Natural killer cell (primary cell): ENCODE measurements at places on chromosomes 2 and 18. TPM values are rescaled to one million over a fixed set of nuclear protein-coding genes. Genes with fewer than 3 reads are reported as not detected.

The UGT1A5 gene
- total RNA-seq, result not detected

The ZDBF2 gene
- total RNA-seq, result 2.1 TPM

The GREB1 gene
- 0.85 TPM for total RNA-seq

The POTEJ gene
- total RNA-seq, result not detected

The CD207 gene
- total RNA-seq, result not detected

The GAREM1 gene
- not detected for total RNA-seq

The STAT4 gene
- 264 TPM for total RNA-seq

The DPP10 gene
- not detected for total RNA-seq

The PSMD1 gene
- total RNA-seq, result 54.9 TPM

The PSD4 gene
- 347 TPM for total RNA-seq

The BMPR2 gene
- 25.5 TPM for total RNA-seq

- peak; percentile 73 for DNase-seq
Observed at GRCh38 chr2:15577071-15577735, 14.5 kb upstream of the DDX1 start.

- DNase-seq, result no peak
Observed at GRCh38 chr2:185316383-185316782, 422.2 kb upstream of the FSIP2 start.

- DNase-seq, result no peak
Observed at GRCh38 chr18:54284535-54284934, 15.2 kb downstream of the POLI start.

GRCh38 chr2:38233231-38233983 lies 143.7 kb downstream of the ATL2 start:
- DNase-seq, result no peak

- no peak for DNase-seq
Observed at GRCh38 chr2:219419331-219420197, 1.4 kb downstream of the DES start.

DNA sequence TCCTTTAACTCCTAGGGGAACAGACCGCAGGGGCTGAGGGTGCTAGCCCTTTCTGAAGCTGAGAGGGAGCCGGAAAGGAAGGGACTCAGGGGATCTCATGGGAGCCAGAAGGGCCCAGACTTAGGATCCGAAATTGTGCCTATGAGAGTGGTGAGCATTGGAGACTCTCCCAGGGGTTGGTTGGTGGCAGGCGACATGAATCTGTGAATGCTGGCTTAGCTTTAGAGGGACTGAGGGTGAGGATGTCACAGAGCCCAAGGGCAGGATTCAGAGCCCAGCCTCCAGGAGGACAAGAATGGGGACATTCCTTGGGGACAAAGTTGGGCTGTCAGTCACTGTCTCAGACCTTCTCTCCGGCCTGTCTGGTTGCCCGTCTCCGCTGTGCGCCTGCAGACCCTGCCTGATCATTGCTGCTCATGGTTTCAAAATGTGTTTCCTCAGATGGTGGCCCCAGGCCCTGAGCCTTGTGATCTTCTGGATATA lies 17.5 kb downstream of the GNLY start:
- no peak for DNase-seq

GRCh38 chr2:190714958-190715357 lies 66.1 kb downstream of the NAB1 start:
- no peak for DNase-seq

DNA sequence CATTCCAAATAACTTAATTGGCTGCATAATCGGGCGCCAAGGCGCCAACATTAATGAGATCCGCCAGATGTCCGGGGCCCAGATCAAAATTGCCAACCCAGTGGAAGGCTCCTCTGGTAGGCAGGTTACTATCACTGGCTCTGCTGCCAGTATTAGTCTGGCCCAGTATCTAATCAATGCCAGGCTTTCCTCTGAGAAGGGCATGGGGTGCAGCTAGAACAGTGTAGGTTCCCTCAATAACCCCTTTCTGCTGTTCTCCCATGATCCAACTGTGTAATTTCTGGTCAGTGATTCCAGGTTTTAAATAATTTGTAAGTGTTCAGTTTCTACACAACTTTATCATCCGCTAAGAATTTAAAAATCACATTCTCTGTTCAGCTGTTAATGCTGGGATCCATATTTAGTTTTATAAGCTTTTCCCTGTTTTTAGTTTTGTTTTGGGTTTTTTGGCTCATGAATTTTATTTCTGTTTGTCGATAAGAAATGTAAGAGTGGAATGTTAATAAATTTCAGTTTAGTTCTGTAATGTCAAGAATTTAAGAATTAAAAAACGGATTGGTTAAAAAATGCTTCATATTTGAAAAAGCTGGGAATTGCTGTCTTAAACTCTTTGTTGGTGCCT lies 1.4 kb downstream of the PCBP1 start:
- no peak for DNase-seq

DNA sequence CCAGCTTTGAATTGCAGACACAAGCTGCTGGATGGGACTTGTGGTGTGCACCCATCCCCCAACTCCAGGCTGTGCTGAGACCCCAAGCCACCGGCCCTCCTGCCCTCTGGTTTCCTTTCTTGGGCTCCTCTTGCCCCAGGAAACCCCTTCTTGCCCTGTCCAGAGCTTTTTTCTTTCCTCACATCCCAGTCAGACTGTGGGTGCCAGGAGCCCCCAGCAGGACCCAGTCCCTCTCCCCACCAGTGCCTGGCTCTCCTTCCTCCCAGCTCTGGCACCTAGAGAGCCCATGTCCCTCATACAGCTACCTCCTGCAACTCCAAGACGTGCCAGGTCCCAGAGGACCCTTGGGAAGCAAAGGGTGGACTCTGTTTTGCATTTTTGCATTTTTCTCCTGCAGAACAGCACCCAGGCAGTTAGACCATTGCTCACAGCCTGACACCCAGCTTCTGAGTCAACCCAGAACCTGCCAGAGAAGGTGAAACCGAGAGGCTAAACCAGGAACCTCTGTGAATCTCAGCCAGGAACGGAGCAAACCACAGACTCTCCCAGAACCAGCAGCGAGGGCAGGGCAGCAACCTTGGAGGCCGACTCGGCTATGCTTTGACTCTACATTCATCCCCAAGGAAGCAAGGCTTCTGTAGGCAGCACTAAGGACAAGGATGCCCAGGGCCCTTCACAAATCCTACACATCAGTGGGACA lies 221.1 kb downstream of the ANAPC1 start:
- DNase-seq, result no peak

DNA sequence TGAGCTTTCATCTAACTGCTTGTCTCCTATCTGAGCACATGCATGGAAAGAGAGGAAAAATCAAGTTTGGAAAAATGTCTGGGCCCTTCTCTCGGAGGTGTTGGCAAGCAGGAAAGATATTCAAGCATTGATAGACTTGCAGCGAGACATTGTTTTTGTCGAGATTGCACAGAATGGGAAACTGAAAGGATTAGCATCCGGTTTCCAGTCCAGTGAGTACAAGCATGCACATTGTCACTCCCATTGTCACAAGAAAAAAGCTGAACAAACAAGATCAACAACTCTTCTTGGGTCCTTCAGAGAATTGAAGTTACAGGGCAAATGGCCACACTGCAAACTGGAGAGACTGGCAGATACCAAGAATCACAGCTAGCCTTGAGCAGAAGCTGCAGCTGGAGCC lies 19.6 kb upstream of the MC5R start:
- no peak for DNase-seq

- DNase-seq, result no peak
Observed at GRCh38 chr2:189783451-189783926, 650 bp downstream of the ORMDL1 start.

- no peak for DNase-seq
Observed at GRCh38 chr18:400456-400855, 100.0 kb downstream of the COLEC12 start.

DNA sequence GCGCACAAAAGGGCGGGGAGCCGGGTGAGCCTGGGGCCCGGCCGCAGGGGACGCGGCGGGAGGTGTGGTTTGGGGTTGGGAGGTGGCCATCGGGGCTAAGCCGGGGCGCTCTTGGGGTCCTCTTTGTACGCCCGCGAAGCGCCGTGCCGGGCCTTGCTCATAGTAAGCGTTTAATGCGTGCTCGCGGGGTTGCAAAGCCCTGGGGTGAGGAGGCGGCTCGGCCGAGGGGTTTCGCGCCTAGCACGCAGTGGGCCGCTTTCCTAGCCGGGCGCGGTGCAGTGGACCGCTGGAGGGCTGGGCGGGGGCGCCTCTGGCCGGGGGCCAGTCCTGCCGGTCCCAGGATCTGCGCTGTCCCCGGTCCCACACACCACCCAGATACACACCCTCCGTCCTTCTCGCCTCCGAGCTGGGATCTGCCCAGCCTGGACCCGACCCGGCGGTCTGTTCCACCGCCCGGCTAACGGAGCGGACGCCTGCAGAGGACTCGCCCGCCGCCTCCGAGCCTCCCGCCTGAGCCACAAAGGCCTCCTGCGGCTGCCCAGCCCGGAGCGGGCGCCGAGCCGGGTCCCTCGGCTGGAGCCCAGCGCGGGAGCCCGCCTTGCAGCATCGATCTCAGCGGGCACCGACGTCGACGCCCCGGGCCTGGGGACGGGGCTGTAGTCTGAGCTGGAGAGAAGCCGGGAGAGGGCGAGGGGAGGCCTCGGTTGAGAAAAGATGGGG lies 564 bp downstream of the DPYSL5 start:
- DNase-seq, result peak; percentile 39

DNA sequence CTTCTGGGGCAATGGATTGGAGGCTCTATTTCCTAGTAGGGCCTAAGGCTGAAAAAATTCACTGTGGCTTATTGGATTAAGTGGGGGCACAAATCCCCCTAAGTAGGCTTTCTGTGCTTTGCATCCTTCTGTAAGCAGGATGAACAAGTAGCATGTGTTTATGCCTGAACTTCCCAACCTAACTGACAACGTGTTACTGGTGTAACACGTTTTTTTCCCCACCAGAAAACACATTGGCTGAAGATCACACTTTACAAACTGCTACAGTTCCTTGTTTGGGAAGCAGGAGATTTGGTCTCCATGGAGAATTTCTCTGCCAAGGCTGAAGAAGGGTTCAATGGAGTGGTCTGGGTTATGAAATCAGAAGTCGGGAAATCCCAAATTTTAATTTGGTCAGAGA lies 7.2 kb upstream of the ITGA6 start:
- no peak for DNase-seq

- no peak for DNase-seq
Observed at GRCh38 chr2:28325567-28326468, 66.8 kb upstream of the FOSL2 start.

- peak; percentile 40 for DNase-seq
Observed at GRCh38 chr2:43196768-43197587, 29.4 kb downstream of the ZFP36L2 start.

DNA sequence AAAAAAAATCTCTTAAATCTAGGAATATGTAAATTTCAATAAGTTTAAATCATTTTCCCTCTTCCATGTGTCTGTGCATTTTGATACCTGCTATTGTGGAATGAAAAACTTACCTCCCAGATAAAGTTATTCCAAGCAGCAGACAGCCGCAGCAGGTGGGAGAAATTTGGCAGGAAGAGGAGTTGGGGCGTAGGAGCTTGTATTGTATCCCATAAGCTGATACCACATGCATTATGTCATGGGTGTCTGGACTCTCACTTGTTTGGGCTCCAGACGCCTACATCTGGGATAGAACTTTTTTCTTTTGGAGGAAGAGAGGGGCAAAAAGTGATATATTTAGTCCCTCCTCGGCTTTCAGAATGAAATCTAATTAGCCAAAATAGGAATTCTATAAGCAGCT lies 59.3 kb upstream of the TCF4 start:
- no peak for DNase-seq

DNA sequence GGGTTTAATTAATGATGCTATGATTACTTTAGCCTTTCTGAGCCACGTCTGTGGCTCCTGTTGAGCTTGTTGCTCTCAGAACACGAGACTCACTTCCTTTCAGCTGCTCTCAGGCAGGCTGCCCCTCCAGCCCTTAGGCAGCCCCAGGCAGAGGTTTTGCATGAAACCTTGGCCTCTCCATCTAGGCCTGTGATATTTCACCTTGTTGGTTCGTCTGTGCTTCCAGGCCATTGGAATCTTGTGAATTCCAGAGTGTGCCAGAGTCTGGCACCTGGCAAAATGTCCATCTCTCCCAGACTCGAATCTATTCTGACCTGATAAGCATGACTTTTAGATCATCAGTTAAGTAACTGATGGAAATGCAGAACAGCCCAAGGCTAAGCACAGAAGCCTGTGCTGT lies 254.1 kb downstream of the LOXHD1 start:
- no peak for DNase-seq

GRCh38 chr2:201580486-201580885 lies 62.8 kb downstream of the TMEM237 start:
- DNase-seq, result no peak

- no peak for DNase-seq
Observed at GRCh38 chr2:25115902-25116301, 52.5 kb downstream of the POMC start.

GRCh38 chr2:187532333-187533120 lies 21.7 kb downstream of the TFPI start:
- DNase-seq, result no peak

DNA sequence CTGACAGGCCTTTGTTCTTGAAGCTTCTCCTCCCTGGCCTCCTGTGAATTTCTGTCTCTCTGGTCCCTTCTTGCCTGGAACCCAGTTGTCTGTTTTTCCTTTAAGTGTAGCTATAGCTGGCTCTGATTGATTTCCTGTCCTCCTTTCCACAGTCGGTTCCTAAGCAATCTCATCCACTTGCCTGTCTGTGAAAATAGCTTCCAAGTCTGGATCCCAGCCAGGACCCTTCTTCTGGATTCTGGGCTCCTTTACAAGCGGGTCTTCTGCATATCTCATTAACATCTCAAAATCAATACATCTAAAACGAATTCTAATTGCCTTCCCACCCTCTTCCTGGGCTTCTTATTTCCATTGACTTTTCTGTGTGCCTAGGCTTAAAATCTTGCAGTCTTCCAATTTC lies 124.9 kb downstream of the DAW1 start:
- no peak for DNase-seq

GRCh38 chr2:168639441-168639898 lies 163.0 kb upstream of the NOSTRIN start:
- no peak for DNase-seq

DNA sequence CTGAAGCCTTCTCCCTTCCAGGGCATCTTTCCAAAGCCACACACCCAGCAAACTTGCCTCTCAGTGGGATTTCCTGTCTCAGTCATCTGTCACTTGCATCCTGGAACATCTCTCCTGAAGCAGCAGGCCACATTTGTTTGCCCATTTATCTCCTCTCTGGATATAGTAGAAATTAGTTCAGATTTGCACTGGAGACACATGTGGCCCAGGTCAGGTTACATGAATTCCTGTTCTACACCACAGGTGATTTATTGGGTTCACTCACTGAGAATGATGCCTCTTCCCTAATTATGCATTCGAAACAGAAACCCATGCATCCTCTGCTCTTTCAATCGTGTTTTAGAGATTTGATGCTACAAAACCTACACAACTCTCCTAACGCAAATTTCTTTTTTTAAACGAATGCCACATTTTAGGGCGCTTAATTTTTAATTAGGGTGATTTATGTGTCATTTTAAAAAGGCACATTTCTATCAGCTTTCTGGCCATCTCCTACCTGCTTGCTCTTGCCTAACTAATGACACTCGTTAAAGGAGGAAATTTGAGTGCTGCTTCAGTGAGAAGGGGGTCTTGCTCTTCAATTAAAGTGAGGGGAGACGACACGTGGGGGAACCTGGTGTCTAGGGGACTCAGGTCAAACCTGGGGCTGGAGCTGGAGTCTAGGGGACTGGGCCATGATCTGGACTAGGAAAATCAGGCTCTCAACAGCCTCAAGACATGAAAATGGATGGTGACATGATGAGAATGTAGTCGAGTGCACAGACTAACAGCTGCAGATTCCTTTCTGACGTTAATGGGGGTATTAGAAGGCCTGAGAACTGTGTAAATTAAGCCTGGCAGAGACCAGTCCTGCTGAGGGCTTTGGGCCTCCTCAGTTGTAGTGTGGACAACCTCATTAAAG lies 221.4 kb downstream of the CLIP4 start:
- DNase-seq, result no peak

GRCh38 chr2:118582058-118582457 lies 265.4 kb downstream of the EN1 start:
- no peak for DNase-seq

- no peak for DNase-seq
Observed at GRCh38 chr18:77052297-77052982, 80.1 kb downstream of the MBP start.
